Stimulated activated CD8-positive, alpha-beta memory T cell treated with anti-CD3 and anti-CD28 coated beads, Interleukin-7, amount 100 ng/mL, for 1 hour (primary cell): ENCODE measurements at places on chromosomes 13 and 19.

DNA sequence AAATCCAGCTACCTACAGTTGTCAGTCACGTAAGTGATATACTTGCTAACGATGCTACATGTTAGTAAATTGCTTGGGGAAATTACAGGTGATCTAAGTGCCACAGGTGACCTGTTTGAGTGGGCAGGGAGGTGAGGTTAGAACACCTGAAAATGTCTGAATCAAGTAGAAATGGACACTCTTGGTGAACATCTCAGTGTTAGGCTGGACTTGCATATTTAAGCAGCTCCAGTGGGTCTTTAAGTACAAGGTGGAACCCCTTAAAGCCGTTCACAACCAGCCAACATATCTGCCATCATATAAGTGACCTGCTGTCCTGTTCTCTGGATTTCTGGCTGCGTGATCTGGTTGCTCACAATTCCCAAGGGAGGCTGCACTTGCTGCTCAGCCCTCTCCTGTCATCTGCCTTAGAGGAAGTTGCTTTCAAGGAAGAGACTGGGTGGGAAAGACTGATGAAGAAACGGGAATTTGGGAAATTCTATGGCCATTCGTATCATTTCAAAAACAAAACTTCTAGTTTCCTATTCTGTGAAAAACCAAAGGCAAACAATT is 244.0 kb downstream of the DCLK1 start:
- DNase-seq, result no peak

DNA sequence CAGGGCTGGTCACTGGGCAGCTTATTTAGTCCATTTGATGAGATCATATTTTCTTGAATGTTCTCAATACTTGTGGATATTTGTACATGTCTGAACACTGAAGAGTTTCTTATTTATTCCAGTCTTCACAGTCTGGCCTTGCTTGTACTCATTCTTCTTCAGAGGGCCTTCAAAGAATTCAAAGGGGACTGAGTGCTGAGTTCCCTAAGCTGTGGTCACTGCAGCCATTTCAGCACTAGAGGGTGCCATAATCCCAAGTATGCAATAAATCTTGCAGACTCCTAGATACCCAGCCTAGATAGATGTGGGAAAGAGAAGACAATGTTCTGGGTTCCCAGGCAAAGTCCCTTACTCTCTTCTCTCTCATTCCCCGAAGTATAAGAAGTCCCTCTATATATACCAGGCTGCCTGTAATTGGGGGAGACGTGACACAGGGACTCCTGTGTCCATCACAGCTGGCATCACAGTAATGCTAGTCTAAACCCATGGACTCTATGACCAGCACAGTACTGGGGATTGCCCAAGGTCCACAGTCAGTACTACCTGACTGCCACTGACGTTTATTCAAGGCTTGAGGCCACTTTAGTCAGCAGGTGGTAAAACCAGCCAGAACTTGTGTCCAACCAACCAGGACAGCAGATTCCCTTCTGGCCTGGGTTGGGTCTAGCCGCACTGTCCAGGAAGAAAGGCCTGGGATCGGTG is 8.9 kb upstream of the VN1R1 start:
- no peak for DNase-seq

GRCh38 chr13:44759384-44760360 is 183.5 kb upstream of the TSC22D1 start:
- no peak for DNase-seq

DNA sequence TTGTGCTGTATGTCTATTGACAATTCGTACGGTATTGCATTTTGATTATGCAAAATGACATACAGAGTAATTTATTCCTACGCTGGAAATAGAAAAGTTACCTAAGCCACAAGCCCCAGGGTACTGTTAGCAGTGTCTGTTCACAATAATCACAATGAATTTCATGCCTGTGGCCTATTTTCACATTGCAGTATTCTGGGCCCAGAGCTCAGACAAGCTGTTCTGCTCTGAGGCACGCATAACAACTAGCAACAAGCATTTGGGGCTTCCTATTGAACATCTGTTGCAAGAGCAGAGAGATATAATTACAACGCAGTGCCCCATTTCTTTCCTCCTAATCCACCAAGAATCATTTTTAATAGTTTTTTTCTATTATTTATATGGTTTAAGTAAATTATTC is 158.9 kb upstream of the SGCG start:
- no peak for DNase-seq

GRCh38 chr19:3537438-3538240 is 1.3 kb upstream of the TEKTIP1 start:
- DNase-seq, result no peak
